ENCODE measurements at places on chromosomes 7 and 10.

GRCh38 chr10:94066411-94066810, 72.7 kb downstream of the PLCE1 start:
- no peak for DNase-seq
- H3K4me1 ChIP-seq, result peaks cover 9% of the 10 kb centered on the region
- H3K27me3 ChIP-seq, result no peaks in the 10 kb centered on the region
- H3K27ac ChIP-seq, result no peak overlapping the region

DNA sequence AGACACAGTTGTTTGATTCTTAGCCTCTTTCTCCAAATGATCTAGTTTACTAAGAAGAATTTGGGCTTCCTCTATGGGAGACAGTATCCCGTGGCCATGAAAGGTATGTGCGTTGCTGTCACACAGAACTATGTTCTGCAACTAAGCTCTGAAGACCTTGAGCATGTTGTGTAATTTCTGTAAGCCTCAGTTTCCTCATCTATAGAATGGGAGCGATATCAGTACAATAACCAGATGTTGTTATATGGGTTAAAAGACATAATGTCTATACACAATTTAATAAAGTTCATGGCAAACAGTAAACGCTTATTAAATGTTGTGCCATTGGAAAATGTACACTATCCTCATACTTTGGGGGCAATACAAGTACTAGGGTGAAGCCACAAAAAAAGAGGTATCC, 185.5 kb upstream of the ASAH2 start:
- no peaks in the 10 kb centered on the region for H3K27me3 ChIP-seq
- no peaks in the 10 kb centered on the region for H3K36me3 ChIP-seq
- no peak overlapping the region for H3K27ac ChIP-seq
- no peak for DNase-seq
- H3K4me3 ChIP-seq, result no peak overlapping the region
- H3K4me1 ChIP-seq, result peaks cover 7% of the 10 kb centered on the region

DNA sequence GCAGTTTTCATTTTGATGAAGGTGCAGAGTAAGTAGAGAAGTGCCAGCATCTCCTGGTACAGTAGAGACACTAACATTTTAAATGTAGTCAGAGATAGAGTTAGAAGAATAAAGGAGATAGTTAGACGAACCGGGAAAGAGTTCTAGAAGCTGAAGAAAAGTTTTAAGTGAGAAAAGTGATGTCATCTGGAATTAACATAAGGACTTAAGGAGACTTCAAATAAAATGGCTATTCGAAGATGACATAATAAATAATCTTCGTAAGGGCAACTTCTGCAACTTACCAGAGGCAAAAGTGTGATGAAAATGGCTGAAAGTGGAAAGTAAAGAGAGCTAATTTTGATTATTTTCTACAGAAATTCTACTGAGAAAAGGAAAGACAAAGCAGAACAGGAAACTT, 20.4 kb downstream of the GNAT3 start:
- H3K36me3 ChIP-seq, result no peaks in the 10 kb centered on the region
- DNase-seq, result no peak
- no peak overlapping the region for H3K4me3 ChIP-seq
- H3K4me1 ChIP-seq, result peaks cover 17% of the 10 kb centered on the region

DNA sequence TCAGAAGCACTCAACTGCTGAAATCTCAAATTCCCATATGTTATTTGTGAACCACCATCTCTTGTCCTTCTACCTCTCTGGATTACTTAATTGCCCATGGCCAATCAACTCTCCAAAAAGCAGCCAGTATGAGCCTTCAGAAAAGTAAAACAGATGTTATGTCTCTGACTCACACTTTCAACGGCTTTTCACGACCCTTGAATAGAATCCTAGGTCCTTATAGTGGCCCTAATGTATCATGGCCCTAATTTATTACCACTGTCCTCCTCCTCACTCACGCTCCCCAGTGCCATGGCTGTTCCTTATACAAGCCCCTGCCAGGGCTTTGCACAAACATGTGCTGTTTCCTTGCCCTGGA, 20.0 kb downstream of the ZNF438 start:
- no peak overlapping the region for H3K4me3 ChIP-seq
- H3K27ac ChIP-seq, result peak overlapping the region; percentile 80
- H3K4me1 ChIP-seq, result peaks cover 63% of the 10 kb centered on the region
- H3K27me3 ChIP-seq, result no peaks in the 10 kb centered on the region
- no peaks in the 10 kb centered on the region for H3K36me3 ChIP-seq

DNA sequence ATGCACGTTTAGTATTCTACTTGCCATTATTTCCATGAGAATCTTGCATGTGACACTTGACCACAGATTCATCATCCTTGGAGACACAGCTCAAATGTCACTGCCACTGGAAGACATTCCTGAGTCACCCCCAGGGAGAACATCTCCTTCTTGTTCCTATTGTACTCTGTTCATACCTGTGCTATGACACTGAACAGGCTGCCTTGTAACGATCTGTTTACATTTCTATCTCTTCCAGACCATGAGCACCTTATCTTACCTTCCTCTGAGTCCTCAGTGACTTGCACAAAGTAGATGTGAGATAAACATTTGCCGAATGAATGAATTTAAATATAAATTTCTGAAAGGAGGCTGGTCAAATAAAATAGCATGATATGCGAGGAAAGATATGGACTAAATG, 331.9 kb upstream of the LRRN3 start:
- no peaks in the 10 kb centered on the region for H3K27me3 ChIP-seq
- no peak for DNase-seq
- H3K4me1 ChIP-seq, result peaks cover 11% of the 10 kb centered on the region
- H3K27ac ChIP-seq, result no peak overlapping the region

DNA sequence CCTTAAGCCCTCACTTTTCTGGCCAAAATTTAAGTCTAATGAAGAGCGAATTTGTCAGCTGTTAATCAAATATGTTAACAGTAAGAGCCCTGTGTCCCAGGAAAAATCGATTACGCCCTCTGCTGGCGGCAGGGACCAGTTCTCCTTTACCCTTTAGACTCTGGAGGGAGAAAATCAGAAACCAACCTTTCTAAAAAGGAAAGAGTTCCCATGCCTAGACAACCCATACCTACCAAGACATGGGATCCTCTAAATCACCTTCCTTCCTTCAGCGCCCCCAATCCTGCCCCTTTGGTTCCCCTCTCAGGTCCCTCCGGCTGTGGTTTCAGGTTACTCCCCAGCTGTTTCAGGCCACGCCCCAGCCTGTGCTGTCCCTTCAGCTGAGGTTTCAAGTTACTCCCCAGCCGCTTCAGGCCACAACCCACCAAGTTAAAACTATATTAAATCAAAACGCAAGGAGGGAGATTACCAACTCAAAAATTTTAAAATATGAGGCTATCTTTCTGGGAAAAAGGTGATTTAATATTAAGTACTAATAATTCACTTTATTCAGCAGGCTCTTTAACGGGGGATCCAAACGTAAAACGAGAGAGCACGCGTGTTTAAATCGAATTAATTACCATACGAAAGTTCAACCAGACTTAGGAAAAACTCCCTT, 1.4 kb upstream of the AKR1B15 start:
- no peaks in the 10 kb centered on the region for H3K36me3 ChIP-seq
- DNase-seq, result peak; percentile 66
- H3K4me3 ChIP-seq, result peak overlapping the region; percentile 55
- peaks cover 6% of the 10 kb centered on the region for H3K4me1 ChIP-seq
- H3K27me3 ChIP-seq, result peaks cover 1% of the 10 kb centered on the region
- peak overlapping the region; percentile 42 for H3K27ac ChIP-seq

DNA sequence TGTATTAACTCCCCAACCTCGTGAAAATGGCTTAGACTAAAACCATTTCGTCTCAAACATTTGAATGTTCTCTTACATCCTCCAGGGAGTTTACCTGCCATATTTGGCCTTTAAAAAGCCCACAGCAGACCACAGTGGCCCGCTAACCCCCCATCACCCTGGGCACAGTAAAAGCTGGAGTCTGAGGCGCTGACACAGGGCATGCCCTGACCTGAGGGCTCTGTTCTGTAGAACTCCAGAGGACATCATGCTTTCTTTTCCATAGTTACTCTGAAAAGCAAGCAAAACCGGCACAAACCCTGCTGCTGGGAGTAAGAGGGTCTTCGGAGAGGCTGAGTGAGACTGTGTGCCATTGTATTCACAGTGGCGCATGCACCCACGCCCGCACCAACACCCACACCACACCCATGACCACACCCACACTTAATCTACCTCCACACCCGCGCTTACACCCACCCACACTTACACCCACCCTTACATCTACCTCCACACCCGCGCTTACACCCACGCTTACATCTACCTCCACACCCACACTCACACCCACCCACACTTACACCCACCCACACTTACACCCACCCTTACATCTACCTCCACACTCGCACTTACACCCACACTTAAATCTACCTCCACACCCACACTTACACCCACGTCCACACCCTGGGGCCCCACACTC, 32.1 kb downstream of the LRRC27 start:
- DNase-seq, result no peak
- H3K4me1 ChIP-seq, result peaks cover 10% of the 10 kb centered on the region
- no peak overlapping the region for H3K4me3 ChIP-seq
- H3K27ac ChIP-seq, result no peak overlapping the region
- peaks cover 22% of the 10 kb centered on the region for H3K36me3 ChIP-seq

DNA sequence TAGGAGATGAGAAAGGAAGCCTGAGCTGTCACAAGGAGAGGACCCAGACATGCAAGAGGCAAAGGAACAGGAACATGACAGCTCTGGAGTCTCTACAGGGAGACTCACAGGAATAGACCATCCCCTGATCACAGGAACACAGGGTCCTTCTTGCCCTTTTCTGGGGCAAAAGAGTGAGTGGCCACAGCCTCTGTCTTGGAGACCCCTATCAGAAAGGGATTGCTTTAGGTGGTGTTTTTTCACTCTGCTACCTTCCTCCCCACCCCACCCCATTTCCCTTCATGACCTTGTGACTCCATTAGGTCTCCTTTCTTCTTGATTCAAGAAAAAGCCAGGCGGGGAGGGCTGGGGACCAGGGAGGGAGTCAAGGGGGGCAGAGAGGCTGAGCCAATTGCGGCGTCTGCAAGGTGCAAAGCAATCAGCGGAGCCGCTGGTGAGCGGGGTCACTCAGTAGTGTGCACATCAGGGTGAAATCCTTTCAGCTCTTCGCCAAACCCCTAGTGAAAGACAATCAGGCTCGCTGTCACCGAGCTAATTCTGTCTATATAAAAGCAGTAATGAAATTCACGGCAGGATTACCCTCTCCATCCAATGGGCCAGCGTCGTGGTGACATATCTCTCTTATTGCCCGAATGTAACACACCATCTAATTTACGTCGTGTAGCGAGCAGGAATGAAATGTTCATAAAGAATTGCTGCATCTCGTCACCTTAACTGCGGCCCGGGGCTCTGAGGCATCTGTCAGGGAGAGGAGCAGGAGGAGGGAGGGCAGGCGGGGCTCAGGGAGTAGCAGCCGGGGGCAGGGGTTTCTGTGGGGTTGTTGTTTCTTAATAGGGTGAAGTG, 31.5 kb upstream of the BTRC start:
- H3K27me3 ChIP-seq, result peaks cover 33% of the 10 kb centered on the region
- H3K27ac ChIP-seq, result no peak overlapping the region
- H3K4me1 ChIP-seq, result no peaks in the 10 kb centered on the region
- no peak for DNase-seq
- H3K36me3 ChIP-seq, result no peaks in the 10 kb centered on the region

- no peak for DNase-seq
- no peak overlapping the region for H3K4me3 ChIP-seq
- peaks cover 44% of the 10 kb centered on the region for H3K4me1 ChIP-seq
- no peaks in the 10 kb centered on the region for H3K27me3 ChIP-seq
- H3K27ac ChIP-seq, result peak overlapping the region; percentile 34
Measured at GRCh38 chr7:75985009-75985517, 9.3 kb downstream of the TMEM120A start.

DNA sequence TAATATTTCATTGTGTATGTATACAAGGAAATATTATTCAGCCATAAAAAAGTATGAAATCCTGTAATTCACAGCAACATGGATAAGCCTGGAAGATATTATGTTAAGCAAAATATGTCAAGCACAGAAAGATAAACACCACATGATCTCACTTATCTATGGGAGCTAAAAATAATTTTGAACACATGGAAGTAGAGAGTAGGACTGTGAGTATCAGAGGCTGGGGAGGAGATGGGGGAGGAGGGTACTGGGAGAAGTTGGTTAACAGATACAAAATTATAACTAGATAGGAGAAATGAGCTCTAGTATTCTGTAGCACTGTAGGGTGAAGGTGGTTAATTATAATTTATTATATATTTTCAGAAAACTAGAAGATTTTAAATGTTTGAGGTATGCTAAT, 132.7 kb downstream of the DOCK4 start:
- H3K27me3 ChIP-seq, result no peaks in the 10 kb centered on the region
- H3K4me1 ChIP-seq, result peaks cover 60% of the 10 kb centered on the region
- H3K27ac ChIP-seq, result no peak overlapping the region
- H3K4me3 ChIP-seq, result no peak overlapping the region
- H3K36me3 ChIP-seq, result no peaks in the 10 kb centered on the region

DNA sequence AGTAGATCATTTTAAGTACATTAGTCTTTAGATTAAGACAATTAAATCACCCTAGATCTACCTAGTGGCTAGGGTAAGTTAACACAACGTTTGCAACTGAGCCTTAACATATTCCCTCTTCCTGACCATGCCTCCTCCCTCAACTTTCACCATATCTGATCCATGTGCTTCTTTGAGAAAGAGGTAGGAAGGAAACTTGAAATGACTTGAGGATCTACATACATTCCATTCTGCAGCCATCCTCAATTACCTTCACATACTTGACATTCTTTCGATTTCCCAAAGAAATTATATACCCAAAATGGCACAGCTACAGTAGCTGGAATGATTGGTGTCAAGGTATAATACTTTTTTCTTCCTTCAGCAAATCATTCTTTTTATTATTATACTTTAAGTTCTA, 12.9 kb upstream of the SEPTIN7 start:
- H3K27ac ChIP-seq, result no peak overlapping the region
- no peaks in the 10 kb centered on the region for H3K27me3 ChIP-seq
- no peak for DNase-seq
- no peaks in the 10 kb centered on the region for H3K36me3 ChIP-seq
- no peak overlapping the region for H3K4me3 ChIP-seq

DNA sequence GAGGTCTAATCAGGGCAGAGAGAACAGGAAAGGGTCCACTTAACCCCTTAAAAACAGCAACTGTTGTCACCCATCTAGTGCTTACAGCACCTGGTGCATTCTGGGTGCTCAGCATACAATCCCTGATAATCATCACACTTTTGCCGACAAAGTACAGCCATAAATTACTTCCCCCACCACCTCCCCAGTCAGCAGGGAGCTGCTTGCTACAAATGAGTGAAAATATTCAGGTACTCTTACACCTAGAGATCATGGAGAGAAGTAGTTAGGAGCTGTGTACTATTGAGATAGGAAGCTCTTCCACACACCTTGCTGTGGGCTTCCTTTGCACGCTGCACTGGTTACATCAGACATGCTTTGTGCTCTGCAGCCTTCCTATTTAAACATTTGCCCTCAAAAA, 723.5 kb upstream of the GALNT17 start:
- no peak overlapping the region for H3K27ac ChIP-seq
- H3K36me3 ChIP-seq, result no peaks in the 10 kb centered on the region

DNA sequence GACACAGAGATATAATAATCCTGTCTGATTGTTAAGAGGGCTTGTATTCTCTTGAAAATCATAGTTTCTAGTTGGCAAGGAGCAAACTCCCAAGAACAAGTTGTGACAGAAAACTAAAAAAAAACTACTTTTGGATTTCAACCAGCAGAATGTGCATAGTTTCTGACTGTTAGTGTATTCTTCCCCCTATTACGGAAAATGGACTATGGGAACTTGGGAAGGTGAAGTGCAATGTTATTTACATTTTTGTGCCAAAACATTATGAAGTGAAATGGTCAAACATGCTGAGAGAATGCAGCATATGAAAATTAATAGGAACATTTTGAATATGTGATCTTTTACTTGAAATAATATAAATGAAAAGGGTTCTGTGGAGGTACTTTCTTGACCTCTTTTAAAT, 660.8 kb downstream of the SUGCT start:
- no peaks in the 10 kb centered on the region for H3K36me3 ChIP-seq
- DNase-seq, result no peak
- H3K27ac ChIP-seq, result no peak overlapping the region
- H3K27me3 ChIP-seq, result no peaks in the 10 kb centered on the region
- H3K4me1 ChIP-seq, result peaks cover 12% of the 10 kb centered on the region
